ENCODE measurements at places on chromosomes 4 and X.

GRCh38 chrX:139795196-139795595 is 87.2 kb upstream of the MCF2 start:
- DNase-seq: no peak

DNA sequence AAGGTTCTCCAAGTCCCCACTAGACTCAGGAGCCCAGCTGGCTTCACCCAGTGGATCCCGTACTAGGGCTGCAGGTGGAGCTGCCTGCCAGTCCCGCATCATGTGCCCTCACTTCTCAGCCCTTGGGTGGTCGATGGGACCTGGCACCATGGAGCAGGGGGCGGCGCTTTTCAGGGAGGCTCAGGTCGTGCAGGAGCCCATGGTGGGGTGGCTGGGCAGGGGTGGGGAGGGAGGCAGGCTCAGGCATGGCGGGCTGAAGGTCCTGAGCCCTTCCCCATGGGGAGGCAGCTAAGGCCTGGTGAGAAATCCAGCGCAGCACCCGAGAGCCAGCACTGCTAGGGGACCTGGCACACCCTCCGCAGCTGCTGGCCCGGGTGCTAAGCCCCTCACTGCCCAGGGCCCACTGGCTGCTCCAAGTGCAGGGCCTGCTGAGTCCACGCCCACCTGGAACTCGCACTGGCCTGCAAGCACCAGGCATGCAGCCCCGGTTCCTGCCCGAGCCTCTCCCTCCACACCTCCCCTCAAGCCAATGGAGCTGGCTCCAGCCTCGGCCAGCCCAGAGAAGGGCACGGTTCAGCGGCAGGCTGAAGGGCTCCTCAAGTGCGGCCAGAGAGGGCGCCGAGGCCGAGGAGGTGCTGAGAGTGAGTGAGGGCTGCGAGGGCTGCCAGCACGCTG is 72.7 kb upstream of the SLIT2 start:
- DNase-seq: no peak

- no peak for DNase-seq
Observed at GRCh38 chr4:186781032-186781917, 57.6 kb upstream of the FAT1 start.

DNA sequence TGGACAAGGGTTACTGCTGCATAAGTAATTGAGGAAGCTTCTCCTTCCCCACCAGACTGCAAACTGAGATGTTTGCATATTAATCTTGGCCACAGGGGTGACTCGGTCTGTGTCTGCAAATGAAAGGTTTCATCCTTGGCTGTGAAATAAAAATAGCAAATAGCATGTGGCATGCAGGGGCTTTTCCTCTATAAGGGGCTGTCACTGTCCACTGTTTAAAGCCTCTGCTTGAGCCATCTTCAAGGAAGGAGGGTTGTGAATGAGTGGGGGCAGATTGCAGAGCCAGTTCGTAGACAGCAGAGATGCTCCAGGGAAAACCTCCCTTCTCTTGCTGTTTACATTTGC is 33.3 kb downstream of the TMSB4X start:
- no peak for DNase-seq

GRCh38 chr4:8689741-8690140 is 97.2 kb downstream of the CPZ start:
- no peak for DNase-seq

DNA sequence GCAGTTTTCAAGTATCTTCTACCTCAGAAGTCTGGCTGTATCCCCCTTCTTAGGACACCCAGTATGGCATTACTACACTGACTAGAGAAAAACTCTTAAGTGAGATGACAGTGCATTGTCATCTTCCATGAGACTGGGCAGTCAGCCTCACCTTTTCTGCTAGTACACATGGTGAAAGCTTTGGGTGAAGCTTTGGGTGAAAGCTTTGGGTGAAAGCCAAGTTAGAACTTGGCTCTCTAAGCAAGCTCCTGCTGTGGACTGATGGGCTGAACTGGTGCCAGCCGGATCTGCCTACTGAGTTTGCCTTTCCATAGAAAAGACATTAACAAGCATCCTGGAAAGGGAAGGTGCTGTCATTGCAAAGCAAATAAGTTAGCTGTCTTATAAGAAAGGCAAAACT is 8.8 kb downstream of the EPHA5 start:
- peak; percentile 86 for DNase-seq

DNA sequence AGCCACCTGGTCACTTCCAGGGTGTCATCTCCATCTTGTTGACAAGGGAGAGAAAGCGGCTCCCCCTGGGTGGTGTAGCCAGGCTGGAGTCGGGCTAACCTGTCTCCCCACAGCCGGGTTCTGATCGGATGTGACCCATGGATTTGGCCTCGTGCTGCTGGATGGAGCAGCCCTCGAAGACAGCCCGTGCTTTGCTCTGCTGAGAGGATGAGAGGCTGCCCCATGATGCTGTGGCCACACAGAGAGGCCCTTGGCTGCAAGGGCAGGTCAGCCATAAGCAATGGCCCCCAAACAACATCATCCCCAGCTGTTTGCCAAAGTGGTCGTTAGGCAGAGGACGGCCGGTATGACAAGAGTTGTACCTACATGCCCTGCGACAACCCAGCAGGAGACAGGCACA is 106.6 kb downstream of the HMX1 start:
- no peak for DNase-seq

DNA sequence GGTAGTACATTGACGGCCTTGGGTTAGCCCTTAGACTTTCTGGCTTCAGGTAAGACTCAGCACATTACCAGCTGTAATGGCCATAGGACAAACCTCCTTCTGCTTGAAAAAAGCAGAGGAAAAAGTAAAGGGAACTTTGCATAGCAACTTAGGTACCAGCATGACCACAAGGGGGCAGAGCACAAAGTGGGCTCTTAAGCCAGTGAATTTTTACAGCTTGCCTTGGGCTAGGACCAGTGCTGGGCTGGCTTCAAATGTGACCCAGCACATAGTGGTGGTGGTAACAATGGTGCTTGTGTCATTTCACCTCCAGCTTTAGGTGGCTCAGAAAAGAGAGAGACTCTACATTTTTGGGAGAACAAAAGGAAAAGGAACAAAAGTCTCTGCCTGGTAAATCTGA is 66.1 kb downstream of the KLHL4 start:
- DNase-seq: no peak

DNA sequence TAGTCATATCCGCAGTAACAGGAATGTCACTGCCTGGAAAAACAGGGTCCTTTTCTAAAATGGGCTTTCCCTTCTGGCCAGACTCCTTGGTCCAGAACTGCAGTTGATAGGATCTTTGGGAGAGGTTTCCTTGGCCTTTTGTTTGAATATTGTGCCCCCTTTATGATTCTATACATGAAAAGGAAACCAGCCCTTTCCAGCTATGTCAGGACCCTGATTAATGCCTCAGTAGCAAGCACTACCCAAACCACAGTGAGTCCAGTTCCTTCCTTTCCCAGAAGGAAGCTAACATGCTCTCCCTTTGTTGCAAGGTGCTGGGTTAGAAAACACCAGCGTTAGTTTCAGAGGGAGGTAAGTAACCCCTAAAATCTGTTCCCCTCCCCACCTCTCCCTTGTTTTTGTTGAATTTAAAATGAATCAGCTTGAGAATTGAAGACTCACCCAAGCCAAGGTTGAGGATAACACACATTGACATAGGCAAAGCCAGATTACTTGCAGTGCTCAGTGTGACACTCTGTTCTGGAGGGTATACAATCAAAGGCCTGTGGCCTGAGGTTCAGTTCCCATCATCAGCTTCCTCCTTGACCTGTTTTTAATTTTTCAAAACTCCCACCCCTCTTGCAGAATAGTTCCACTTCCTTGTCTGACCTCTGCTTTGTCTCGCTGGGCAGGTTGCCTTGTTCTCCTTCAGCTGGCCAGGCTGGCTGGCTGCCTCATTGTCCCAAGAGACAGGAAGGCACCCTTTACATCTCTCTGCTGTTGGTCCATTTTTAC is 87.6 kb upstream of the PLAC1 start:
- no peak for DNase-seq

- no peak for DNase-seq
Observed at GRCh38 chr4:8378101-8378724, 62.3 kb downstream of the ACOX3 start.

GRCh38 chr4:57151481-57151880 is 41.3 kb upstream of the IGFBP7 start:
- DNase-seq: no peak

DNA sequence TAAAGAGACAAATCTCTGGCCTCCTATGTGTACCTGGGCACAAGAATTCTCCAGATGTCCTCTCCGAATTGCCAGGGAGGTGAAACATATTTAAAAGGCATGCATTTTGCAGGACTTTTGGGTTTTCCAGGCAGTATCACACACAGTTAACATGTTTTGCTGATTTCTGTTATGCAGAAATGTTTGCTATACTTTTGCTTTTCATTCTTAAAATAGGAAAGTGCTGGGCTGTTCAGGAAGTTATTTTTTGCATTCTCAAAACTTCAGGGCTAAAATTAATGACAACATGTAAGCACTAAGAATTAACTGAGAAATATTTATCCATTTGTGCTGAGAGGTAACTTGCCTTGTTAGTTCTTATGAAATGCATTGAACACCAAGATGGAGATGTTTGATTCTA is 390.7 kb upstream of the CTSO start:
- DNase-seq: no peak

DNA sequence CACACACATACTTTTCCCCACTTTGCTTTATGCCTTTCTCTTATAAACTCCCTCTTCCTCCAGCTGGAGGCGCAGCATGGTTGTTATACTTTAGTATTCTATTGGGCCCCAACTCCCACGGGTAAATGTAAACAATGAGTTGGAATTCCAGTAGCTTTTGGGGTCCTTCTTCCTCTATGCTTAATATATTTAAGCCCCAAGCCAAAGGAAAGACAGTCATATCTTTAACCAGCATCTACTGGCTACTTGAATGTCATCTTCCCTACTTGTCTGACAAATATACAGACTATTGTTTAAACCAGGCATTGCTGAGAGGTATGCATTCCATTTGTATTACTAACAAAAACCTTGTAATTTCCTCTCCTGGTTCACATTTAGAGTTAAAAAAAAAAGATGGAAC is 72.9 kb downstream of the WDR19 start:
- DNase-seq: no peak

GRCh38 chrX:124960454-124960853 is 359.2 kb upstream of the TEX13C start:
- no peak for DNase-seq

- DNase-seq: no peak
Observed at GRCh38 chr4:63663870-63664269, 745.4 kb downstream of the TECRL start.

DNA sequence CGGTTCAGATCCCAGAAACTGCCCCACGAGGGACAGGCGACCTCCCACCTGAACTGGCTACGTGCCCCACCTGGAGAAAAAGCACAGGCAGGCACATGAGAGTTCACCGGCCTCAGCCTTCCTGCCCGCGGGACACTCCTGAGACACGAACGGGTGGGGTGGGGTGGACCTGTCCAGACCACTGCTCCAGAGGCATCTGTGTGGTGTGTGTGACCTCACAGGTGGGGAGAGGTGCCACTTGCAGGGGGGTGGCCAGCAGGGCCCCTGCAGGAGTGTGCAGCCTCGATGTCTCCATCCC is 18.5 kb downstream of the NELFA start:
- no peak for DNase-seq

DNA sequence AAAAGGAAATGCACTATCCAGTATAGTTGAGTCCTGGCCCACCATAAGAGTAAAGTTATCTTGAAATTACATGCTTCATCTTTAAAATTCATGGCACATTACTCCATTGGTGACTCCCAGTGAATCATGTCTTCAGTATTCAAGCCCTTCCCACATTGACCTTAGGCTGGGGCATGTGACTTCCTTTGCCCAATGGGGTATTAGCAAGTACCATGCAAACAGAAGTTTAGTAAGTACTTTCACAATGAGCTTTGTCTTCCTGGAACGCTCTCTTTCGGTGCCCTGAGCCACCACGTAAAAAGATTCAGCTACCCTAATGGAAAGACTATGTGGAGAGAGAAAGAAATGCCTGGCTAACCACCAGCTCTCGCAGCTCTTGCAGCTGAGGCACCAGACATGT is 235.4 kb downstream of the HNRNPD start:
- no peak for DNase-seq
